Stimulated activated CD8-positive, alpha-beta memory T cell treated with anti-CD3 and anti-CD28 coated beads, Interleukin-2, amount 100 ng/mL, for 1 hour (primary cell): ENCODE measurements at places on chromosomes 12 and 14.

- DNase-seq = no peak
These were observed 104.4 kb upstream of the ATF7IP start for GRCh38 chr12:14261096-14261495.

- DNase-seq = no peak
These were observed 235.2 kb upstream of the CRY1 start for GRCh38 chr12:107328442-107329133.

GRCh38 chr12:14257303-14257733 lies 108.2 kb upstream of the ATF7IP start:
- DNase-seq = no peak

DNA sequence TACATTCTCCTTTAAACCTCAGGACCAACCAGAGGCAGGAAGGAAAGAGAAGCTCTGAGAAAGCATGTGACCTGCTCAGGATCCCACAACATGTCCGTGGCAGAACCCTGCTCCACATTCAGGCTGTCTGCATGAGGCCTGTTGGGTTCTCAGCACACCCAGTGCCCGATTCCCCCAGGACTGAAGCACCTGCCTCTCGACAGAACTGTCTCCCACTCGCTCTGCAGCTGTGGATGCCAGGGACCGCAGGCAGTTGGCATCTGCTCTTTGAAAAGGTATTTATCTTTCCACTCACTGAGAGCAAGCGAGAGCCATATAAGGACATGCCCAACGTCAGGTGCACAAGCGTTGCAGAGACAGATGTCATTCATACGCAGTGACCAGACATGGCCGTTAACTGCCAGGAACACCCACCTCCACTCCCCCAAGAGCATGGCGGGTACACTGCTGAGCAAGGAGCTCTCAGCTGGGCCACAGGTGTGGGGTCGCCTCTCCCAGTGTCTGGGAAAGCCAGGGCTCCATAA lies 18.9 kb downstream of the PITPNM2 start:
- DNase-seq = no peak

GRCh38 chr14:67650694-67651093 lies 23.7 kb downstream of the VTI1B start:
- no peak for DNase-seq

- no peak for DNase-seq
These were observed 47.2 kb upstream of the CTDSP2 start for GRCh38 chr12:57893431-57894353.

- no peak for DNase-seq
These were observed 436.2 kb downstream of the CCDC91 start for GRCh38 chr12:28626504-28626903.

- DNase-seq = no peak
These were observed 3.3 kb upstream of the SCARB1 start for GRCh38 chr12:124866883-124867400.

GRCh38 chr12:103373088-103373523 lies 122.7 kb downstream of the C12orf42 start:
- DNase-seq = no peak

DNA sequence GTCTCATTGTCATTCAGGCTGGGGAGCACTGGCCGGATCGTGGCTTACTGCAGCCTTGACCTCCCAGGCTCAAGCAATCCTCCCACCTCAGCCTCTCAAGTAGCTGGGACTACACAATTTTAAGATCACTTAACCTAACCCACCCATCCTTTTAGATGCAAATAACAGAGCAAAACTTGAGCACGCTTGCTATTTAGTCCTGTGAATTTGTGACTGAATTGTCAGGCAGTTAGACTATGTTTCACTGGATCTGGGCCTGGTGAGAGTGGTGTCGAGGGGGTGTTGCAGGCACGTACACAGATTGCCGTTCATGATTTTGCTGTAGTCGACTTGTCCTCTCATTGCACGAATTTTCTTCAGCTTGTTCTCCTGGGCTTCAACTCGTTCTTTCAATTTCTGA lies 38.2 kb downstream of the ZFYVE21 start:
- DNase-seq = no peak
